ENCODE measurements at places on chromosomes 12 and 14.

DNA sequence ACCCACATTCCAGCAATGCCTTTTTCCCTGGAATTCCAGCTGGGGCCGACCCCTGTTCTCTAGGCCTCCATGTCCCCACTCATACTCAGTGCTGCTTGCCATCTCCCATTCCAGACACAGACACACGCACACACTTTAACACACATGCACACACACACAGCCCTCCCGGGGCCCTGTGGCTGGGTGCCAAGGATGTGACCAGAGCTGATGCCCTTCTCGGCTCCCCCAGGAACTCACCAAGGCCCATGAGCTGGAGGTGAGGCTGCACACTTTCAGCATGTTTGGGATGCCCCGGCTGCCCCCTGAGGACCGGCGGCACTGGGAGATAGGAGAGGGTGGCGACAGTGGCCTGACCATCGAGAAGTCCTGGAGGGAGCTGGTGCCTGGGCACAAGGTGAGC lies 4.3 kb downstream of the PLEKHG6 start:
- peaks cover 20% of the 10 kb centered on the region for H3K4me1 ChIP-seq
- H3K4me3 ChIP-seq = no peak overlapping the region
- H3K27ac ChIP-seq = no peak overlapping the region
- DNase-seq = no peak

DNA sequence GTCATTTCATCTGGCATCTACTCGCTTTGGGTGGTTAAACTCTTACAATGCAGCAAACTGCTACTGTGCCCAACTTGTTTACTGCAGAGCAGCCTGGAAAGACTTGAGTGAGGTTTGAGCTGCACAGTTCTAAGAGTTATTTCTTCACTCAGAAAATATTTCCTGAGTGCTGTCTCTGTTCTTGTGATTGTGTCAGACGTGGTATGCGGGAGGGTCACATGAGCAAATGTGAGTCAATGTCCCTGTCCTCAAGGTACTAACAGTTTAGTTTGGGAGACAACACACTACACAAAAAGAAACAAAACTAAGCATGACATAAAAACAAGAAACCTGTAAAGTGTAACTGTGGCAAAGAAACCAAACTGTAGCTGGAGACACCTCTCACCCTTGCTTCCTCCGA lies 32.4 kb downstream of the FLVCR2 start:
- H3K27me3 ChIP-seq = peaks cover 5% of the 10 kb centered on the region
- peaks cover 17% of the 10 kb centered on the region for H3K36me3 ChIP-seq
- H3K4me3 ChIP-seq = no peak overlapping the region

- no peaks in the 10 kb centered on the region for H3K4me1 ChIP-seq
- peaks cover 9% of the 10 kb centered on the region for H3K36me3 ChIP-seq
- no peaks in the 10 kb centered on the region for H3K27me3 ChIP-seq
- no peak overlapping the region for H3K4me3 ChIP-seq
- no peak overlapping the region for H3K27ac ChIP-seq
Observed at GRCh38 chr14:29608861-29609260, 318.8 kb downstream of the PRKD1 start.

GRCh38 chr14:96762650-96763049 lies 34.5 kb upstream of the VRK1 start:
- no peak overlapping the region for H3K27ac ChIP-seq
- no peak for DNase-seq
- H3K27me3 ChIP-seq = no peaks in the 10 kb centered on the region
- H3K4me1 ChIP-seq = peaks cover 6% of the 10 kb centered on the region
- H3K4me3 ChIP-seq = peak overlapping the region; percentile 51

DNA sequence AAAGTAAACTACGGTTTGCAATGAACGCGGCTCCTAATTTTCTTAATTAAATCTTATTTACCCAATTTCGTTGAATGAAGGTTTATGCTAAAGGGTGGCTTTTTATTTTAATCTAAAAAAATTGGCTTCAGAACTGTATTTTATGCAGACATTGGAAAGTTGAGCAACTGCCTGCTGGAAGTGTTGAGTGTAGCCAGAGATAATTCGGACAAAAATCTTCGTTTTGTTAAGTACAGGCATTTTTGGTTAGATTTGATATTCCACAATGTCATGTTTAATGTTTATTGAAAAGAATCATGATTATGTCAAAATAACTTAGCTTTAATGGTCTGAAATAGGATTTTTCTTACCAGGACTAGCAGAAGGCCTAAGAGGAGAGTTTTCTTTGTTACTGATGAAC lies 875 bp downstream of the IRAK3 start:
- H3K4me1 ChIP-seq = peaks cover 6% of the 10 kb centered on the region
- H3K4me3 ChIP-seq = peak overlapping the region; percentile 73
- peaks cover 70% of the 10 kb centered on the region for H3K27me3 ChIP-seq
- no peak for DNase-seq
- peaks cover 2% of the 10 kb centered on the region for H3K36me3 ChIP-seq

DNA sequence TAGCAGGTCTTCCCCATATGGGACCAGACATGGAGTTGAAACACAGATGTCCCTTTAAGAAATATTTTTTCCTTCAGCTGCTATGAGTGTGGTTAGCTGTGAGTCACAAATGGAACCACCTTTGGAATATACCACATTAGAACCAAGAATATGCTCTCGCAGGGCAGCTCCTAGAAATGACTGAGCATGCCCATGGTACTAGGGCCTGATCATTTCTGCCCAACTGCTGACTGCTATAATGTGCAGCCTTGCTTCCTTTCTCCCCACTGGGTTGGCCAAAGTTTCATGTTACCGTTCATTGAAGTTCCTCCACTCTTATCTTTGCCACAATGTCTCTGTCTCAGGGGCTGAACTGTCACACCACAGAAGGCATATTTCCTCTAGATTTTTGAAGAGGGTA lies 1074.6 kb downstream of the FLRT2 start:
- no peaks in the 10 kb centered on the region for H3K27me3 ChIP-seq
- DNase-seq = no peak
- no peak overlapping the region for H3K27ac ChIP-seq
- H3K4me3 ChIP-seq = no peak overlapping the region

GRCh38 chr14:54676812-54677708 lies 110.1 kb downstream of the SAMD4A start:
- H3K4me1 ChIP-seq = no peaks in the 10 kb centered on the region
- H3K4me3 ChIP-seq = no peak overlapping the region
- H3K27me3 ChIP-seq = peaks cover 15% of the 10 kb centered on the region
- H3K36me3 ChIP-seq = no peaks in the 10 kb centered on the region

GRCh38 chr14:99124482-99125105 lies 147.4 kb downstream of the BCL11B start:
- no peak overlapping the region for H3K4me3 ChIP-seq
- H3K27me3 ChIP-seq = no peaks in the 10 kb centered on the region
- no peaks in the 10 kb centered on the region for H3K36me3 ChIP-seq
- peaks cover 27% of the 10 kb centered on the region for H3K4me1 ChIP-seq
- H3K27ac ChIP-seq = no peak overlapping the region

DNA sequence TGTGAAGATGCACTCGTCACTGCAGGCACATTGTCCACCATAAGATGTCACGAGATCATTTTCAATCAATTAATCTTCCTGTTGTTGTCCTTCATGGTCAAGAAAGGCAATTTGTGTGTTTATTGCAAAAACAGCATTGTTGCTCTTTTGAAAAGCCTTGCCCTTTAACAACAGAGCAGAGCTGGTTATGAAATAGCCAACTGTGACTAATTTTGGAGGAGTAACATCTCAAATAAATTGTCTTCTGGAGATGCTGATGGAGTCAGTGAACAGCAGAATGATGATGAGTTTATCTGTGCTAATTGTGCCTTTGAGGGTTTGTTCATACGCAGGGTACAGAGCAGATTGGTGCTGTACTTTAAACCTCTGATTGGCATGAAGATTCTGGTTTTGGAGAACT lies 88.3 kb upstream of the E2F7 start:
- no peak overlapping the region for H3K4me3 ChIP-seq
- no peaks in the 10 kb centered on the region for H3K36me3 ChIP-seq
- no peak overlapping the region for H3K27ac ChIP-seq
- no peak for DNase-seq
- no peaks in the 10 kb centered on the region for H3K27me3 ChIP-seq

GRCh38 chr12:20375560-20375959 lies 7.2 kb downstream of the PDE3A start:
- no peak overlapping the region for H3K27ac ChIP-seq
- H3K4me1 ChIP-seq = no peaks in the 10 kb centered on the region
- H3K27me3 ChIP-seq = peaks cover 4% of the 10 kb centered on the region
- DNase-seq = no peak

GRCh38 chr12:21372602-21373001 lies at the start of gene IAPP:
Gene IAPP (plus strand): TSS chr12:21372902. CDS start chr12:21373352, 450 bp downstream.
- peaks cover 2% of the 10 kb centered on the region for H3K4me1 ChIP-seq
- H3K4me3 ChIP-seq = no peak within 1 kb of the TSS

DNA sequence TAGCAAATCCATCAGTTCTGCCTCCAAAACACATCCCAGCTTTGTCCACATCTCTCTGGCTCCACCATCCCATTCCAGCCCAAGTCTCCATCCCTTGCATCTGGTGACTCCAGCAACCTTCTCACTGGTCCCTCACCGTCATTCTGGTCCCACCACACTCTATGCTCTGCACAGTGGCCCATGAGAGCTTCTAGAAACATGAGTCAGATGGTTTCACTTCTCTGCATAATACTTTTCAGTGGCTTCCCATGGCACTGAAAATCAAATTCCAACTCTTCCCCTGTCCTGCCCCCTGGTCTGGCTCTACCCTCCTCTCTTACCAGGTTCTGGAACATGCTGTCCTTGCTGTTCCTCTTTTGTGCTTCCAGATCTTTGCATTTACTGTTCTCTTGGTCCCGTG lies 17.2 kb upstream of the C12orf76 start:
- no peaks in the 10 kb centered on the region for H3K4me1 ChIP-seq
- DNase-seq = no peak
- no peak overlapping the region for H3K27ac ChIP-seq
- H3K36me3 ChIP-seq = no peaks in the 10 kb centered on the region
